Left colon (tissue), 2 donors: ENCODE measurements at places on chromosomes 1 and 21. TPM values are rescaled to one million over a fixed set of nuclear protein-coding genes. Genes with fewer than 3 reads are reported as not detected.

- no peak for DNase-seq
Observed at GRCh38 chr1:173276922-173277800, 70.0 kb upstream of the TNFSF4 start.

- DNase-seq = no peak
Observed at GRCh38 chr1:89670163-89670562, 37.2 kb downstream of the LRRC8C start.

- no peak for DNase-seq
Observed at GRCh38 chr1:18915341-18915740, 13.0 kb upstream of the ALDH4A1 start.

The CLDN17 gene
- total RNA-seq = not detected

The GJA9 gene
- 1.2 TPM for total RNA-seq

The SPRR3 gene
- not detected for total RNA-seq

The PCBP3 gene
- total RNA-seq = 2.5 TPM

The CHML gene
- total RNA-seq = 7.4 TPM
